GM03348 (cell line): ENCODE measurements at places on chromosomes 3 and 15.

DNA sequence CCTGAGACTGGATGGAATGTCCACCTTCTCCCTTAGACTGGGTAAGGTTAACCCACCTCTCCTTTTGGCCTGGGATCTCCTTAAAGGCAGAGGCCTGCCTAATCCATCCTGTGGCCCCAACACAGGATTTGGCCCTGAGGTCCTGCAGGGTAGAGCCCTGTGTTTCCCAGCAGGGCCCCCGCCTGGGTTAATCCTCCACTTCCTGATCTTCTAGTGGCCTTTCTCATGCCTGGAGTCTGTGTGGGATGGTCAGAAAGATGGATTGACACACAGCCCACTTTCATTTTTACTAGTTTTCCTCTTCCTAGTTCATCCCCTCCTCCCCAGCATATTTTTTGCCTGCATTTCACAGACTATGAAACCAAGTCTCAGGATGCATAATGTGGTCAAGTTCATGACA lies 48.9 kb upstream of the SLC6A6 start:
- DNase-seq: no peak

DNA sequence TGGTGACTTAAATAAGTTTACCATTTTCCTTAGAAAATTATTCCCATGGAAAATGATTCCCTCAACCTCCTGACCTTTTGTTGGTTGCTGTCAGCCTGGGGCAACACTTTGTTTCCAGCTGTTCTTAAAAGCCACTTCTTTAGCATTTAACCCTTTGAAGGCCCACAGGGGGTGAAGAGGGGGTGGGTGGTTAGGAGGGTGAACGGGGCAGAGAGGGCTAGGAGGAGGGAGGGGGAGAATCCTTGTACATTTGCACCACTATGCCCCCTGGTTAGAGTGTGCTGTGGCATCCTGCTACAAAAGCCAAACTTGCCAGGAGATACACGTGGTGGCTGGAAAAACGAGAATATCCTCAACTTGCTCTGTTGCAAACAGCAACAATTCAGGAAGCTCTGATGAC lies 273.2 kb upstream of the RGMA start:
- DNase-seq: no peak

- no peak for DNase-seq
These were observed 39.5 kb downstream of the ANP32A start for GRCh38 chr15:68781217-68781616.

GRCh38 chr3:143433787-143434378 lies 314.3 kb downstream of the CHST2 start:
- DNase-seq: no peak

DNA sequence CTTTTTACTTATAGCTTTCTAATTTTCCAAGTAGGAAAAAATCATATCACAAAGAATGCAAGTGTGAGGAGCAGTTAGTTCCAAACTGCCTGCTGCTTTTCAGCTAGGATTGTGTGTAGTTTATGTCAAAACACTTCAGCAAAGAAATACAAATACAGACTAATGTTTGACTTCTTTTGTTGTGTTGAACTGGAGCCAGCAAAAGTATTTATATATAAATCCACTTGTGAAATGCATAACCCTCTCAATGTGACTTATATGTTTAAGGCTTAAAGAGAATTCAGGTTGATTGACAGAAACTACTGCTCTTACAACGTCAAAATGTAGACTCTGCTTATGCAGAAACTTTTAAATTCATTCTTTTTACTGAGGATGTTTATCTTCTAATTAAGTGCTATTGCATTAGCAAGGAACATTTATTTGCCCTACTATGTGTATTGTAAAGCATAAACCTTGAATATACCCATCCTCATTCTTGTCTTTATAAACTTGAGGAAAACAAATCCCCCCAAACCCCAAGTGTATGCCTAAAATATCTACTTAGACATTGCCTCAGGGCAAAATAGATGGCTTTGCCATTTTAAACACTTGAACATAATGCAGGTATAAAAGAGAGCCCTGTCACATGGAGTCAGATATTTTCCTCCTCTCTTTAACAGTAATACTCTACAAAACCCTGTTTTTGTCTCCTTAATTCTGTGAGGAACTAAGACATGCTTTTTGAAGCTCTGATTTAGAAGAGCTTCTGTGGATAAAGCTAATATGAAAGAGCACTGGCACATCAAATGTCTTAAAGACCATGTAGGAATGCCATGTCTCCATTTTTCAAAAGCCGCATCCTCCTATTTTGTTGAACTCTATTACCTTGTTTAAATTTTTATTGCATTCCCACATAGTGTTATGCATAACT lies 302.8 kb upstream of the TBC1D5 start:
- DNase-seq: no peak

DNA sequence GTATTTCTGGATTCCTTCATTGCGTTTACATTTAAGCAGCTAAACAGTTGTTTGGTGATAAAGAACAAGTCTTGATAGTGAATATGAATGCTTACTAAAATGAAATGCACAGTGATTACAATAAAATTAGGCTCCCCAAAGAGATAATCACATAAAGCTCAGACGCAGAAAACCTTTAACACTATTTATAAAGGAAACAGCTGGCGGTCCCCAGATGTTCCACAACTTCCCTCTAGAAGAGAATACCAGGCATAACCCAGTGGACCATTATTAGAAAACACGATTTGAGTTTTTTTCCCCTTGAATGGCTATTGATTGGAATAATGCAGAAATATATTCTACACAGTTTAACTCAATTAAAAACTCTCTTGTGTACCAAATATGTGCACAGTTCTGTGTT lies 573.2 kb downstream of the DIPK2A start:
- DNase-seq: no peak

DNA sequence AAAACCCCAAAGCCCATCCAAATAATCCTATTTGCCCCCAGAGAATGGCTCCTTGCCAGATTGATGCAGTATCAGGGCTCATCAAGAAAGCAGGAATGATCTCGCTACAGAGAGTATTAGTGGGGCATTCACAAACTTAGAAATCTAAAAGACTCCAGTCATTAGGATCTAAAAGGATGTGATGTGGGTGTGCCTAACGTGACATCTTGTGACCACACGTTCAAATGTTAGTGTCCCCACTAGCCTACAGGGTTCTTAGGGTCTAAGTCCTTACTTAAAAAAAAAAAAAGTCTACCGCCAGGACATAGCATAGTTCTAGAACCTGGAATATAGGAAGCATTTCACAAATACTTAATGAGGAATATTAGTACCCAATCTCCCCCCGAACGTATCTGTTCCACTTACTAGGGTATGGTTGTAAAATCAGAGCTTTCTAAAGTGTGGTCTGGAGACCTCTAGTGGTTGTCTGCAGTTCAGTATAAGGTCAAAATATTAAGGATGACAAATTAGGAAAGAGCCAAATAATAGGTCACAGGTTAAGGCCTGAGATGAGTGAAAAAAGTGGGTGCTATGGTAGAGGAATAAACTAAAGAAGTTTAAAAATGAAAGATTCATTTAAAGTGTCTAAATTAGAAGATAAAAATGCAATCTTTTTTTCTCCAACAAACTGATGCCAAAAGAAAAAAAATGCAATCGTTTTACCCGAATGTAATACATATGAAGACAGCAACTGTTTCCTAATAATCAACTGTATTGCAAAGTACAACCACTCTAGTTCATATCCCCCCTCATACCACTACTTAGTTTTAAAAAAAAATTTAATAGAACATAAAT lies 4.2 kb upstream of the CHRM5 start:
- peak; percentile 56 for DNase-seq
